ENCODE measurements at places on chromosomes 16 and 17.
A peak's percentile ranks its signal among the peaks of the same experiment; 100 is the strongest.

DNA sequence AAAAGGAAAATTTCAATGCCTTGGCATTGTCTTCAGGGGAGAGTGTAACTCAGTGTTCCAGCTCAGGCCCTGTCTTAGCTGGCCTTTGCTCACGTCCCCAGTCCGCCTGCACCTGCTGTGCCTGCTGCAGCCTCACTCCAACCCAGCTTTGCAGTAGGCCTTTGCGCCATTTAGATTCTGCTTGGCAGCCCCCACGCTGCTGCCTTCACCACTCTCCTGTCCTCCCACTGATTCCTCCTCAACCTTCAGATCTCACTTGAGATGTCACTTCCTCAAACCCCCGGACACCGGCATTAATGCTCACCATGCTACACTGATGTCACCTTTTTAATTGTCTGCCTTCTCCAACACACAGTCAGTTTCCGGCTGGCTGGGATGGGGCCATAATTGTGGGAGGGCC is 166.2 kb downstream of the SHISA9 start:
- DNase-seq, result no peak

GRCh38 chr16:12539185-12539929 is 264.3 kb downstream of the CPPED1 start:
- DNase-seq, result no peak

GRCh38 chr16:2736476-2737237 is 15.8 kb upstream of the SRRM2 start:
- no peak for DNase-seq

GRCh38 chr17:28119046-28119445 is 76.6 kb downstream of the NLK start:
- no peak for DNase-seq

DNA sequence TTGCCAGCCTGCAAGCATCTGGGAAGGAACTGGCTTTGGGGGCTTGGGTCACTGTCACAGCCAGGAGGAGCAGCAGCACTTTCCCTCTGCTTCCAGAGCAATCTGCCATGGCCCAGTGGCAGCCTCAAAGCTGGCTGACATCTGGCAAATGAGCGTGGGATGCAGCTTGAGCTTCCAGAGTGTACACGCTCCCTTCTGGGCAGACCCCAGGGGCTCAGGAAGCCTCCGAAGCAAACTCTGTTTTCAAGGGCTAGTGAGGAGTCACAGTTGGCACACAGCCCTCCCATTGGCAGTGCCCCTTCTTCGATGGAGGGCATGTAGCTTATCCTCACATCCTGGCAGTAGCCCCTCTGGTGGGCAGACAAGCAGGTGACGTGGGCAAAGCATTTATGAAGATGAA is 249.6 kb downstream of the ENGASE start:
- no peak for DNase-seq

- peak; percentile 87 for DNase-seq
Observed at GRCh38 chr16:3170440-3171180, 17.4 kb upstream of the OR1F1 start.

DNA sequence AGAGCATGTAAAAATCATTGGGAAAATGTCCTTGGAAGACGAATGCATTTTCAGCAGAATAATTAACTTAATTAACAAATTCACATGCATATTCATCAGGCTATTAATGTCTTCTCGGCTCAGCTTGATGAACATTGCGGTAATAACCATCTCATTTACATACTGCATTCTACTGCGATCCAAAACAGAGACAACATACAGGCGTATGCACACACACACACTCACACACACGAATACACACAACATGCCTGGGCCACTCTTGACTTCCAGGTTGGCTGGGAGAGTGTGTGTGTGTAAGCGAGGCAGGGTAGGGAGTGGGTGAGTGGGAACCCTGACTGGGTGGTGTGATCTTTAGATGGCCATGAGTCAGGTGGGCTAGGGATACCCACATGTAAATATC is 44.7 kb downstream of the NEUROD2 start:
- DNase-seq, result no peak

DNA sequence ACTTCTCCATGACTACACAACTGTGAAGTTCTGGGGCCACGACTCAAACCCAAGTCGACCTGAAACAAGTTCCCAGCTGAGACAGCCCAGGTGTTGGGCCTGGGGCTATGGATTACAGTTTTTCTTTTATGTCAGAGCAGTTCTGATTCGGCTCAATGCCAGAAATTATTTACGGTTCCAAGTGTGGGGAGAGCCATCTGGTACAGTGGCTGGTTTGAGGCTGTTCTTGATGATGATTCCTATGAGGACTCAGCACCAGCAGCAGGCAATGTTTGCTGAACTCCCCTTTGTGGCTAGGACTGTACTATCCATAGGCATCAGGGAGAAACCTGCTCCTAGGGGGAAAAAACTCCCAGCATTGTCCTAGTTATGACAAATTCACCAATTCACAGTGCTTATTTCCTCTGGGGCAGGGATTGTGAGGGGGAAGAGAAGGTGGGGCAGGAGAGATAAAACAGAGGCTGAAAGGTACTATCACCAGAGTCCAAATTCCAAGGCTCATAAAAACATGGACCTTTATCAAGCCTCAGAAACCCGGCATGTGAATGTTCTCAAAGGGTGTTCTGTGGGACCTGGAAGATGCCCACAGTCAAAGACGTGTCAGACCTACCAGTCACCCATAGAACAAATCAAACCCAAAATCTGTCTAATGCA is 18.2 kb upstream of the CMTM4 start:
- DNase-seq, result no peak

DNA sequence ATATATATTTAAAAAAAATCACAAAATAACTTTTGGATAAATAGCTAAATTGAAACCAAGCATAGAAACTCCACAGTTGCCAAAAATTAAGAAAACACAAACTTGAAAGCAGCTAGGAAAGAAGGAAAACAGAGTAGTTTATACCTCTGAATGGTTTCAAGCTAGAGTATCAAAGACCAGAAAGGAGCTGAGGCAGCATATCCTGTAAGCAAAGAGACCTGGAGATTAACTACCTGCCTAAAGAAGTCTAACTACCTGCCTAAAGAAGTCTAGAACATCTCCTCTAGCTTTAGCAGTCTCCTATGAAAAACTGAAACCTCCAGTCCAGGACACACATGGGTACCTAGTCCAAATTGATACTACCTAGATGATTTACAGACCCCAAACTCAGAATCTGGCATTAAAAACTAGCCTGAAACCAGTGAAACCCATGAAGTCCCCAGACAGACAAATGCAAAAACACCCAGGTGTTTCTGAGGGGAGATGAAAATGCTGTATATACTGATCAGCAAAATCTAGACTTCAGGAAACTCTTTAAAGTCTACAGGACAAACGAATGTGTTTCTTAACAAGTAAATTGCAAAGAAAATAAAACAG is 17.6 kb downstream of the APPBP2 start:
- DNase-seq, result no peak

DNA sequence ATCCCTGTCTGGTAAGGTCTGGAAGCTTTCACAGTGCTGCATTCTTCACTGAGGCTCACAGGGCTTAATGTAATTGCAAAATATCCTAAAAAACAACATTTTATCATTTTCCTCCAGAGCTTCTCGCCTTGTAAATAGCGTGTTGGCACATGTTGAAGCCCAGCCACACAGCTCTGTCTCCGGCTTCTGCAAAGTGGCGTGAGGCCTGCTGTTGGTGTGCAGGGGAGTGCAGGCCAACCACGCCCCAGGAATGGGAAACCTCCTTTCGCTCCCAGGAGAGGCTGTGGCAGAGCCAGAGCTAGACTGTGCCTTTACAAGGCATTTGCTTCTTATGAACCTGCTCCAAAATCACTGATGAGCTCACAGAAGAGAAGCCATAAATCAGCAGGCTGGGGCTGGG is 248.2 kb upstream of the MAF start:
- DNase-seq, result no peak

DNA sequence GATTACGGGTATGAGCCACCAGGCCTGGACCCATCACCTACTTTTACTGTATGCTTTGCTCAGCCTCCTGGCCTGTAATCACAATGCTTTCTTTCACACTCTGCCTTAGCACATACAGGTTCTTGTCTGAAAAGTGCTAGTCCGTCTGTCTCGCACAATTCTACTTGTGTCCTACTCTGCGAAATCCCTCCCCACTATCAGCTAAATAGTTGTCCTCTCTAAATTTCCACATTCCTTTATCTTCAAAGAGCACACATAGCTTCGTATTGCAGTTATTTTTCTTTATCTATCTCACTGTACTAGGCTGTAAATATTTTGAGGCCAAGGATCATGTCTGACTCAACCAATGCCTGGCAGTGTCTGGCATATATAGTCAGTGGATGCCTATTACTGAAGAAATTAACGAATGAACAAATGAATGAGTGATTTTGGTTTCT is 38.5 kb upstream of the ETV4 start:
- DNase-seq, result no peak

GRCh38 chr17:3688027-3688553 is 7.9 kb downstream of the P2RX5 start:
- DNase-seq, result peak; percentile 65

- DNase-seq, result no peak
Observed at GRCh38 chr16:80973991-80974390, 32.7 kb downstream of the CMC2 start.

GRCh38 chr16:4360538-4361021 is 9.5 kb upstream of the PAM16 start:
- no peak for DNase-seq

- DNase-seq, result no peak
Observed at GRCh38 chr16:82108100-82108499, 61.9 kb downstream of the MPHOSPH6 start.

- peak; percentile 4 for DNase-seq
Observed at GRCh38 chr17:49989518-49989880, 5.5 kb downstream of the DLX3 start.

- no peak for DNase-seq
Observed at GRCh38 chr16:27392671-27393070, 9.3 kb upstream of the IL21R start.

GRCh38 chr16:23160082-23160481 is 10.8 kb upstream of the USP31 start:
- DNase-seq, result no peak

DNA sequence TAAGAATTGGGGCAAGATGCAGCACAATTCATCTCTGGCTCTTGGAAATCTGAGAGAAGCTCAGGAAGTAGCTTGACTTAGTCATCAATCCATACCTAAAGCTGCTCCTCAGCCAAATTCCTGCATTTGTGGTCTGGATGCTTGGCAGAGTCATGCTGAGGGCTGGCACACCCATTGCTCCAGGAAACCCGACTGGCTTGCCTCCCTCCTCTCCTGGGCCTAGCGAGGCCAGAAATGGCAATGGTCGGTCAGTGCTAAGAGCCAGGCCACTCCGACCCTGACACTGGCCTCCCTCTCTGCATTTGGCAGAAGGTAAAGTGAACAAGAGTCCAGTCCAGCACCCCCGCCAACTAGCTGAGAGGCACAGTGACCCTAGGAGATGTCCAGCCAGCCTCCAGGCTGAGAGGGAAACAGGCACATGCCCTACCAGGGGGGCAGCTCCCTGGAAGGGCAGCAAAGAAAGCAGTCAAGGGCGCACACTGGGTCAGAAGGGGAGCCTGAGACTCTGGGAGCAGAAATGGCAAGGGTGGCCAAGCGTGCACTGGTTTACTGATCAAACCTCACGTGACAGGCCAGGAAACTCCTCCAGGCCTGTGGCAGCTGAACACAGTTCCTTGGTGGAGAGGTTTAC is 10.0 kb downstream of the POLDIP2 start:
- no peak for DNase-seq

- no peak for DNase-seq
Observed at GRCh38 chr16:47920709-47921108, 235.1 kb downstream of the ABCC12 start.

GRCh38 chr17:71500761-71501555 is 619.9 kb upstream of the SOX9 start:
- DNase-seq, result no peak

- no peak for DNase-seq
Observed at GRCh38 chr17:37317867-37318266, 57.9 kb upstream of the C17orf78 start.

- no peak for DNase-seq
Observed at GRCh38 chr17:36600936-36601302, 464 bp upstream of the MRM1 start.

- DNase-seq, result no peak
Observed at GRCh38 chr16:10969615-10970014, 25.3 kb downstream of the CLEC16A start.

GRCh38 chr16:67883872-67884261 is 818 bp upstream of the NRN1L start:
- peak; percentile 90 for DNase-seq

DNA sequence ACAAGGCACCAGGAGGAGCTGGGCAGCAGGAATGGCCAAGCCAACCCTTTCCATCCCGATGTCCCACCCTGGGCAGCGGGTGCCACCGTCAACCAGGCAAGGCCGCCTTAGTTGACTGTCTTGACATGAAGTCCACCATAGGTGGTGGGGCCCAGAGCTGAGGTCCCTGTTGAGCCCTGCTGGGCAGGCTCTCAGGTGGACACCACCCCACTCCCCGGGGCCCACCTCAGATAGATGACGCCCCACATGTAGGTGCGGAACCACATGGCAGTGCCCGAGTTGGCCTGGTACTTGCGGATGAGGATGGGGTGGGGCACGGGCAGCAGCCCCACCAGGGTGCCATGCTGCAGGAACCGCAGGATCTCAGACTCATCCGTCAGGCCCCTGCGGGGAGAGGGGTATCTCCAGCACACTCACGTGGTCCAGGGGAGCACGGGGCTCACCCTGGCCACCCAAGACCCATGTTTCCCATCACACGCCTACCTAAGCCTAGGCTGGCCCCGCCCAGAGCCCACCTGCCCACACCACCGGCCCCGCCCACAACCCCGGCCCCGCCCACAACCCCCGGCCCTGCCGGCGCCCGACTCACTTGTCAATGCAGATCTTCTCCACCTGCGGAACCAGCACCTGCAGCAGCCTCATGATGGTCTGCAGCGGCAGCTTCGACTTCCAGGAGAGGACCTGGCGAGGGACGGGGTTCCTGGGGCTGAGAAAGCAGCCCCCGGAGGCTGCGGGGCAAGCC is 16.2 kb downstream of the OTOP3 start:
- peak; percentile 75 for DNase-seq

DNA sequence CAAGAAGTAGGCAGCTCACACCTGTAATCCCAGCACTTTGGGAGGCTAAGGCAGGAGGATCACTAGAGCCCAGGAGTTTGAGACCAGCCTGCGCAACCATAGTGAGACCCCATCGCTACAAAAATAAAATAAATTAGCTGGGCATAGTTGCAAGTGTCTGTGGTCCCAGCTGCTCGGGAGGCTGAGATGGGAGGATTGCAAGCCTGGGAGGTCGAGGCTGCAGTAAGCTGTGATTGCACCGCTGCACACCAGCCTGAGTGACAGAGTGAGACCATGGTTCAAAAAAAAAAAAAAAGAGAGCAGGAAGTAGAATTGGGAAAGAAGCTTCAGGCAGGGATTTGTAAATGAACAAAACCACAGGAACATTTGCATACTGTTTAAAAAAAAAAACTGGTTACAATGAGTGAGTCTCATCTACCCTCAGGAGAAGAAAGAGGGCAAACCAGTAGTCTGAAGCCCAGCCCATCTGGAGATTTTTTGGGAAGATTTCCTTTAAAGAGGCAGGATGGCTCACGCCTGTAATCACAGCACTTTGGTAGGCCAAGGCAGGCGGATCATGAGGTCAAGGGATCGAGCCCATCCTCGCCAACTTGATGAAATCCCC is 7.9 kb downstream of the MPV17L start:
- peak; percentile 36 for DNase-seq
